NCI-H1436 treated with DMSO at 0.1 percent for 48 hours (cell line): ENCODE measurements at places on chromosomes 1 and 21.

DNA sequence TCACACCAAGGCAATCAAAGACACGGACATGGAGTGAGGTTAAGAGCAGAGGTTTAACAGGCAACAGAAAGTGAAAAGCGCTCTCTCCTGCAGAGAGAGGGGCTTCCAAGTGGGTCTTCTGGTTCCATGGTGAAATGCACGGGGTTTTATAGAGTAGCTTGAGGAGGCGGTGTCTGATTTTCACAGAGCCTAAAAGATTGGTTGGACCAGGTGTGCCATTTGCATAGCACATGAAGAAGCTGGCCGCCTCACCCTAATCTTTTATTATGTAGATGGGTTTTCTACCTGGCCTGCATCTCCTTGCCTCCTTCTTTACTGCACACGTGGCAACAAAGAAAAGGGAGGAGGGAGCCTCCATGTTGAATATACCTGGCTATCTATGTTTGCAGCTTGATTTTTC is 197.3 kb downstream of the RYR2 start:
- no peak for DNase-seq

DNA sequence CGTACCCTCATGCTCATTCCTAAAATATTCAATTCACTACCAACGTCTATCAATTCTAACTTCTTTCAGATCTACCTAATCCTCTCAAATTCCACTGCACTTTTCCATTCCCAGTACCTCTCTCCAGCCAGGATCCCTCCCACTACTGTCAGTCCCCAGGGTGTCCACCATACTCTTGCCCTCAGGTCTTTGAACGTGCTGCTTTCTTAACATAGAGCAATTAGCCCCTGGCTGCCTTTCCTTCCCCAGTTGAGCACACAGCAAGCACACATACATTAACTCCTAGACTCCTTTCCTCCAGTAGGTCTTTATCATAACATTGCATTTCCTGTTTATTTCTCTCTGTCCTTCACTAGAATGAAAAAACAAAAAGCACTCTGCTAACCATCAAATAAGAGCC is 126.7 kb downstream of the NTNG1 start:
- DNase-seq: no peak

DNA sequence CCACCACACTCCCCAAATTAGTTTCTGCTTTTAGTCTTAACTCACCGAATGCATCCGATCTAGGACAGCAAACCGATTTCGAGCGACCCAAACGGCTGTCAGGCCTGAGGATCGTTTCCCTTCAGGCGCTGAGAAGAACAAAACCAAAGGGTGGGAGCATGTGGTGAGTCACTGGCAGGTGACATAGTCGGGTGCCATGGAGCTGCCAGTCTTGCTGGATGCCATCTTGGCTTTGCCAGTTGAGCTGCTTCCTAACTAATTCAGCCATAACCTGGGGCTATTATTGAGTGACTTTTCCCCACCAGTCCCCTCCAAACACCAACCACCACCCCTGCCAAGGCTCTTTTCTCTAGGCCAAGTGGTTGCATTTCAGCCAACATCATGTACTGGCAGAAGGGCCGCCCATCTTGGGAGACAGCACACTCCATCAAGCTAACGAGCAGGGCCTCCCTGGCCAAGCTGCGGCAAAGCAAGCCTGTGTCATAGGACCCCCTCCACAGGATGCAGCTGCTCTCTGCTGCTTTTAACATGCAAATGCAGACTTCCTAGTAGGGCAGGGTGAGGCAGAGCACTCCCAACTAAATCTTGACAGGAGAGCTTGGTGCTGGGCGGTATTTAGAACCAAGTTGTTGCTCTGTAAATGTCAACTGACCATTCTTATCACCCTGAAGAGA is 22.3 kb upstream of the PEX19 start:
- DNase-seq: no peak

DNA sequence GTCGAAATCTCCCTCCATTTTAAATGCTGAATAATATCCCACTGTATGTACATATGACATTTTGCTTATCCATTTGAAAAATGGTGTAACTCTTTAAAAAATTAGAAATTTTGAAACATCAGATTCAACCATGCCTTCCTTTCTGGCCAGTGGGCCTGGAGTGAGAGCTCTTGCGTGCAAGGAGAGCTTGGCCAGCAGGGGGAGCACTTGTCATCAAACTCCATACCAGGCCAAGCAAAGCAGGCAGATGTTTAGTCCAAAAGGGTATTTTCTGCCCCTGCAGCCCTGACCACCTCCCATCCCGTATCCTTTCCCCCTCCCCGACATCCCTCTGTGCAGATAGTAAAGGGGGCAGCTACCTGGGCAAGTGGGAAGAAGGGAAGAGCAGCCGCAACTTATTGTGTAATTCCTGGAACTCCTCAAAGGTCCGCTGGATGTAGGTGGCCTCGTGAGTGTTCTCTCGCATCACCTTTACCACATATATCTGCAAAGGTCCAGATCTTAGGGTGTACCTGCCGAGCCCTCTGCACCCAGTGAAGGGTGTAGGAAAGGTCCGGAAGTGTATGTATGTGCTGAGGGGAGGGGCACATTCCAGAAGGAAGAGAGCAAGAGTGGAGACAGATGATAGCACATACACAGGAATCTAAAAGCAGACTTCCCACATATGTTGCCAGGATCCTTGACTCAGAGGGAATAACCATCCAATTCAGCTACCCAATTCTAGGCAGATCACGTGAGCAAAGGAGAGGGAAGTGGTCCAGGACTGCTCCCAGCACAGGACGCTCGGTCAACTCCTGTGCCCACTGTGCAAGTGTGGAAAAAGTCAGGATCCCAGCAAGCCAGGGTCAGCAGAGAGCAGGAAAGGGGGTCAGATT is 19.9 kb upstream of the PPP1R15B start:
- no peak for DNase-seq

- no peak for DNase-seq
Measured at GRCh38 chr21:28654406-28654805, 338.3 kb downstream of the LTN1 start.

- DNase-seq: no peak
Measured at GRCh38 chr1:162466797-162467196, 30.8 kb upstream of the UHMK1 start.

GRCh38 chr1:203058676-203058935 is 27.2 kb downstream of the MYOG start:
- DNase-seq: no peak
